ENCODE measurements at places on chromosomes 7 and 10.

GRCh38 chr10:107487284-107487683 is 322.8 kb upstream of the SORCS1 start:
- no peak for DNase-seq

DNA sequence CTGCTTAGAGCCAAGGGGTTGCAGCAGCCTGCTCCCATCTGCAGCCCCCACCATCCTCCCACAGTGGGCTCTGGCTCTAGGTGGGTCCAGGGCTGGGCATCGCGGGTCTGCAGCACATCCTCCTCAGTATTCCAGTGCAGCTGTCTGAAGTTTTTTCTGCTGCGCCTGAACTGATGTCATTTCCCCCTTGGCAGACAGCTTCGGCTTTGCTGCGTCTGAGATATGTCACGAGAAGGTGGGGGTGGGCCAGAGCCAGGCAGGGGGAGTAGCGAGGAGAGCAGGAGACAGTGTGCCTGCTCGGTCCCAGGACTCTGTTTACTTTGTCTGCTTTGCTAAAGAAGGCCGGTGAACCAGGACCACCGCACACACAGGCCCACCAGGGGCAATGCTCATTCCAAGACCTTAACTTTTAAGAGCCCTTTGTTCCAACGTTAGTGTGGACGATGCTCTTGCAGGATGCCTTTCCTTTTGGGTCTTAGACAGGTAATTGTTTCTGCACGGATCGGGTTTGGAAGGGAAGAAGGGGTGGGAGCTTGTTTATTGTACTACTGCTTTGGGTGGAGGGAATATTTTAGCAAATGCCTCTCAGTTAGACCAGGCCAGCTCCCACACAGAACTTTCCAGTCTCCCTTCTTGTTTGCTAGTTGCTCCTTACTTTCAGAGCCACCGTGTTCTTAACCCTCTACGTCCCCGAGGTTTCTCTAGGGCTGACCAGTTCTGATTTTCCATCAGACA is 32.4 kb downstream of the WBP1L start:
- peak; percentile 98 for DNase-seq

DNA sequence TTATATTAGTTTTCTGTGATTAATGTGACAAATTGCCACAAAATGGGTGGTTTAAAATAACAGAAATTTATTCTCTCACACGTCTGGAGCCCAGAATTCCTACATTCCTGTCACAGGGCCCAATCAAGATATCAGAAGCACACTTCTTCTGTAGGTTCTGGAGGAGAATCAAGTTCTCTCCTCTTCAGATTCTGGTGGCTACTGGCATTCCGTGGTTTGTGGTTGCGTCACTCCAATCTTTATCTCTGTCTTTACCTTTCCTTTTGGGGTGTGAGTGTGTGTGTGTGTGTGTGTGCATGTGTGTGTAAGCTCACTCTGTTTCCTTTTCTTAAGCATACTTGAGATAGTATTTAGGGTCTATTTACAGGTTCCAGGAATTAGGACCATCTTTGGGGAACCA is 115.5 kb upstream of the DKK1 start:
- DNase-seq, result no peak

GRCh38 chr10:75396631-75397495 is 4.7 kb downstream of the ZNF503 start:
- peak; percentile 64 for DNase-seq

GRCh38 chr7:80646083-80646865 is 7.8 kb downstream of the CD36 start:
- no peak for DNase-seq

GRCh38 chr7:151309311-151309710 is 32.3 kb upstream of the NUB1 start:
- no peak for DNase-seq

- peak; percentile 25 for DNase-seq
Observed at GRCh38 chr7:116670409-116671015, 1.5 kb upstream of the MET start.

- DNase-seq, result no peak
Observed at GRCh38 chr7:54880326-54880989, 121.4 kb upstream of the SEC61G start.

DNA sequence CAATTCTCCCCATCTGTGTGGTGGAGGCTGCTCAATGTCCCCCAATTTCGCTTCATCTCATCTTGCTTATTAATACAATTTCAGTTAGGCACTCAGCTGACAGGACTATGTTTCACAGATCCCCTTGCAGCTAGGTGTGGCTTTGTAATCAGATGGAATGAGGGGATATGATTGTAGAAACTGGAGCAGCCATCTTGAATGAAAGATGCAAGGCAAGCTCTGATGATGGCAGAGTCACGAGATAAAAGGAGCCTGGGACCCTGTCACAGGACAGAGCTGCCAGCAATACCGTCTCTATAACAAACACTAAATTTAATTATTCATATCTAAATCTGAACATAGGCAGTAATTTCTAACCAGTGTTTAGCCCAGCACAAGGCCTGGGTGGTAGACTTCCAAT is 991 bp upstream of the DLD start:
- no peak for DNase-seq

- no peak for DNase-seq
Observed at GRCh38 chr10:12717981-12718707, 283.4 kb downstream of the CCDC3 start.

GRCh38 chr7:157519246-157519645 is 182.4 kb downstream of the DNAJB6 start:
- no peak for DNase-seq

GRCh38 chr10:90872648-90873020 is 860 bp downstream of the RPP30 start:
- DNase-seq, result no peak

- DNase-seq, result no peak
Observed at GRCh38 chr10:103307594-103307993, 30.7 kb downstream of the INA start.

DNA sequence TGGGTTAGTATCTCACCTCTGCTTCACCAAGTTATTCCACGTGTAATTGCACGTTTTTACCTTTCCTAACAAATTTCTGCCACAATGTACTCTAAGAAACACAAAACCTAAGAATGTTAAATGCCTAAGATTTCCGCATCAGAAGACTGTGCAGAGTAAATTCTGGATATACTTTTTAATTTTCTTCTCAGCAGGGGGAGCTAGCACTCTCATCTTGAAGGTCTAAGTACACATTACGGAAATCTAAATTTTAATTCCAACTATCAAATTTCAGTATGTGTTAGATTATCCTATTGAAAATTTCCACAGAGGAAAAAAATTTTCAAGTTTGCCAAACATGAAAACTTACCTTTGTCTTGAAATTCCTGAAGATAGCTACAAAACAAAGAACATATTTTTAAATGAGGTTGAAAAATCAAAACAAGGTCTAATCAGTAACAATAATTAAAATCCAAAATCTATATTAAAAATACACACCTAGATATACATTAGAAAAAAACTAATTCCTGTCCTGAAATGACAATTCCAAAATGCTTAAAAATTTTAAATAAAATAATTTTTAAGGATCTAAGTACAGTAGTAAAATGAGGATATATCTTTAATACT is 10.5 kb downstream of the SKAP2 start:
- peak; percentile 89 for DNase-seq

All from muscle of leg (tissue), 16 donors.